Activated naive CD4-positive, alpha-beta T cell treated with anti-CD3 and anti-CD28 coated beads, Interleukin-2, amount 50 U/mL, for 16 hours (primary cell): ENCODE measurements at places on chromosomes 12 and 14.

DNA sequence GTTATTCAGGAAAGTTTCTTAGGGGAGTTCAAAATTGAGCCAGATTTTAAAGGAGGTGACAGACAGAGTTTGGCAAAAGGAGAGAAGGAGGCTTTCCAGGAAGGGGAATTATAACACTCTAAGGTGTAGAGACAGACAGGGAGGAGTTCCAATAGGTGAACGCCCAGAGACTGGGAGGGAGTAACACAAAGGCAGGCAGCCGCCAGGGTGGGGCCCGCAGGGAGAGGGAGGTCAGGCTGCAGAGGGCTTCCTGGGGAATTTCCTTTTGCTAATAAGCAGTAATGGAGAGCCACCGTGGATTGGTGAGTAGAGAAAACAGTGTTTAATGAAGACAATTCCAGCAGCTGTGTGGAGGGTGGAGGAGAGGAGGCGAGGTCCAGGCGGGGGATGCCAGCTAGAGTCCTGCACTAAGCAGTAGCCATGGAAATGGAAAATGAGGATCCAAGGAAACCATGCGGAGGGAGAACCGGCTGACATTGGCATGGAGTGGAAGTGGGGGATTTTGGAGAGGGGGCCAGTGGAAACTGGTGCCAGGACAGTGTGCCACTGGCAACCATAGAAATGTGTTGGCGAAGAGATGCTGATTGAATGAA lies 22.2 kb downstream of the GRIN2B start:
- DNase-seq, result no peak

GRCh38 chr12:111431772-111432171 lies 26.0 kb downstream of the SH2B3 start:
- DNase-seq, result no peak

GRCh38 chr12:22406627-22407026 lies 72.1 kb upstream of the ST8SIA1 start:
- DNase-seq, result no peak

DNA sequence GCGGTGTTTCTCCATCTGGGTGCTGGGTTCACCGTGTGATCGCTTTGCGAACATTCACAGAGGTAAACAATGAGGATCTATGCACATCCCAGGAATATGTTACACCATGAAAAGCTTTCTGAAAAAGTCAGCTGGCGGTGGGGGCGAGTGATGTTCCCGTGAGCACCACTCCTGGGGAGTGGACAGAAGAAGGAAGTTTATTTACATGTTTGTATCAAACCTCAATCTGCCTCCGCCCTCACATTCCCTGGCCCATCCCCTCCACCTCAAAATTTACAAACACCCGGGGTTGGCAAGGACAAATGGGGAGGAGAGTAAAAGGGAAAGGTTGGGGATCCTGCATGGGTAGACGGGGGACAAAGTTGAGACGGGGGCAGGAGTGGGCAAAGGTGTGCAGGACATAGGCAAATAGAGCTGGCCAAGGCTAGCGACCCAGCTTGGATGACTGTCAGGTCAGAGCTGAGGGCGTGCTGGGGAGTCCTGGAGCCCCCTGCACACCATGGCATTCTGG lies 6.9 kb downstream of the TNFRSF1A start:
- DNase-seq, result no peak

GRCh38 chr12:9910716-9911421 lies 21.3 kb downstream of the CLEC2A start:
- no peak for DNase-seq

DNA sequence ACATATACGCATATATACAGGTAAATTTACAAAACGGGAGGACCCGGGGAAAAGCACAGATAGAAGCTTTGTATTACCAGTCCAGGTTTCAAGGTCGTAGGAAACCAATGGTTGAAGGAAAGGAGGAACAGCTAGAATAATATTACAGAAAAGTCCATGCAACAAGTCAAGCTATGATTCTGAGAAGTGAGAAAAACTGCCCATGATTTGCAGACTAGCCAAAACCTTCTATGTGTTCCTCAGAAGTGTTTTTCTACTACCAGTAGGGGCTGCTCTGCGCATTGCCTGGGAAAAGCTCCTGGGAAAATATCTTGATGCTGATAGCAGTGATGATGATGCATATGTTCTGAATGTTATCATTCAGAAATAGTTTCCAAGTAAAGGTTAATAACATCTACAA lies 2.2 kb downstream of the PDZRN4 start:
- no peak for DNase-seq

GRCh38 chr12:104529130-104529874 lies 72.6 kb downstream of the CHST11 start:
- no peak for DNase-seq

DNA sequence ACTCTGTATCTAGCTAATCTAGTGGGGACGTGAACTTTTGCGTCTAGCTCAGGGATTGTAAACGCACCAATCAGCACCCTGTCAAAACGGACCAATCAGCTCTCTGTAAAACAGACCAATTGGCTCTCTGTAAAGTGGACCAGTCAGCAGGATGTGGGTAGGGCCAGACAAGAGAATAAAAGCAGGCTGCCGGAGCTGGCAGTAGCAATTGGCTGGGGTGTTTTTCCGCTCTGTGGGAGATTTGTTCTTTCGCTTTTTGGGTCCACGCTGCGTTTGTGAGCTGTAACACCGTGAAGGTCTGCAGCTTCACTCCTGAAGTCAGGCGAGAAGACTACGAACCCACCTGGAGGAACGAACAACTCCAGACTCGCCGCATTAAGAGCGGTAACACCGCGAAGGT lies 76.5 kb downstream of the SPRING1 start:
- DNase-seq, result no peak

- DNase-seq, result no peak
Observed at GRCh38 chr12:116018282-116018681, 259.2 kb downstream of the MED13L start.

DNA sequence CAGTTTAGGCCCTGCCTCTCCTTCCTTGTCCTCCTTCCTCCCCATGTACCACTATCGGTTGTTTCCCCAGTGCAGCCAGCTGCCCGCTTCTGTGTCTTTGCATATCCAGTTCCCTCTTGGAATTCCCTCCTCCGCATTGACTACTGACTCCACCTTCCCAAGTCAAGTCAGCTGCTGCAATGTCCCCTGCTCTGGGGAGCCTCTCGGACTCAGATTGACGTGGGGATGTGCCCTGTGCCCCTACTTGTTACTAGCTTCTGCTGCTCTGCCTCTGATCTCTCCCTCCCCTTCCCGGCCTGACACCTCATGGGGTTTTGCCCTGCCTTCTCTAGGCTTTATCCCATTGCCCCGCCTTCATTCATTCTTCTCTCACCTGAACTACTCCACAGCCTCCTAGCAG lies 2.1 kb upstream of the CD9 start:
- no peak for DNase-seq
